Transverse colon (tissue), 4 donors: ENCODE measurements at places on chromosomes 6 and 20. TPM values are rescaled to one million over a fixed set of nuclear protein-coding genes. Genes with fewer than 3 reads are reported as not detected.

DNA sequence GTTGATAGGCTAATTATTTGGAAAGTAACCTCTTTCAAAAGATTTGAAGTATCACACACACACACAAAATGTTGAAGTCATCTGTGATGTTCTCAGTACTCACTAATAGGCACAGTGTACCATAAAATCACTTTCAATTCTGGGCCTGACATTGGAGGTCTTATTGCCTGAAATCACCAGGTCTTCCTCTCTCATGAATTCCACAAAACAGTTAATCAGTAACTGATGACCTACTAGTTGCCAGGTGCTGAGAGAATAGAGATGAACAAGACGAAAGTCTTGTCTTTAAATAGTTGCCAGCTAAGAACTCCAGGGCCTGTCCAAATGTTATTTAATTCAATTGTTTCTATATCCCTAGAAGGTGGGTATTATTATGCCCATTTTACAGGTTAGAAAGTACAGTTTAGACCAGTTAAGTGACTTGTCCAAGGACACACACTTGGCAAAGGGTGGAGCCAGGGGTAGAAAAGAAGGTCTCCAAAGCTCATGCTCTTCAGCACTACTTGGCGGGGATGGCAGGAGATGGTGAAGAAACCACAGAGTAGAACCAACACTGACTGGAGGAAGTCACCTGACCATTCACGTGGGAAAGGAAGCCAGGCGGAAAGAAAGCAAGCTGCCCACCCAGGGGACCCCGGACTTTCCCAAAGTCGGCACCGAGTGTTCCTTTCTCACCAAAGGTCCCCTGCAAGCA is 116.4 kb downstream of the KIF6 start:
- H3K4me1 ChIP-seq, result no peaks in the 10 kb centered on the region
- no peak overlapping the region for H3K27ac ChIP-seq
- H3K4me3 ChIP-seq, result no peak overlapping the region
- no peak for DNase-seq
- no peaks in the 10 kb centered on the region for H3K36me3 ChIP-seq

BPI gene
- total RNA-seq, result not detected

DNA sequence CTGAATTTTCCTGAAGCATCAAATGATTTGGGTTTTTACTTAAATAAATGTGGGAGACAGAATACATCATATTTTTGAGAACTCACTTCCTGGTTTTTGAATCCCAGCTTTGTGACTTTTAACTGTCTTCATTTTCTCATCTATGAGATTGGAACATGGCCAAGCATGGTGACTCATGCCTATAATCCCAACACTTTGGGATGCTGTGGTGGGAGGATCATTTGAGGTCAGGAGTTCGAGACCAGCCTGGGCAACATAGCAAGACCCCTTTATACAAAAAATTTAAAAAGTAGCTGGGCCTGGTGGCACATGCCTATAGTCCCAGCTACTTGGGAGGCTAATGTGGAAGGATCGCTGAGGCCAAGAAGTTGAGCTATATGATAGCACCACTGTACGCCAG is 122.3 kb downstream of the QKI start:
- no peaks in the 10 kb centered on the region for H3K36me3 ChIP-seq
- no peak overlapping the region for H3K4me3 ChIP-seq
- H3K27ac ChIP-seq, result no peak overlapping the region
- no peaks in the 10 kb centered on the region for H3K27me3 ChIP-seq
- no peaks in the 10 kb centered on the region for H3K4me1 ChIP-seq
- no peak for DNase-seq

SCGN gene
- total RNA-seq, result 3.7 TPM

PRSS16 gene
- 34.5 TPM for total RNA-seq

PHACTR2 gene
- total RNA-seq, result 56.8 TPM

DNA sequence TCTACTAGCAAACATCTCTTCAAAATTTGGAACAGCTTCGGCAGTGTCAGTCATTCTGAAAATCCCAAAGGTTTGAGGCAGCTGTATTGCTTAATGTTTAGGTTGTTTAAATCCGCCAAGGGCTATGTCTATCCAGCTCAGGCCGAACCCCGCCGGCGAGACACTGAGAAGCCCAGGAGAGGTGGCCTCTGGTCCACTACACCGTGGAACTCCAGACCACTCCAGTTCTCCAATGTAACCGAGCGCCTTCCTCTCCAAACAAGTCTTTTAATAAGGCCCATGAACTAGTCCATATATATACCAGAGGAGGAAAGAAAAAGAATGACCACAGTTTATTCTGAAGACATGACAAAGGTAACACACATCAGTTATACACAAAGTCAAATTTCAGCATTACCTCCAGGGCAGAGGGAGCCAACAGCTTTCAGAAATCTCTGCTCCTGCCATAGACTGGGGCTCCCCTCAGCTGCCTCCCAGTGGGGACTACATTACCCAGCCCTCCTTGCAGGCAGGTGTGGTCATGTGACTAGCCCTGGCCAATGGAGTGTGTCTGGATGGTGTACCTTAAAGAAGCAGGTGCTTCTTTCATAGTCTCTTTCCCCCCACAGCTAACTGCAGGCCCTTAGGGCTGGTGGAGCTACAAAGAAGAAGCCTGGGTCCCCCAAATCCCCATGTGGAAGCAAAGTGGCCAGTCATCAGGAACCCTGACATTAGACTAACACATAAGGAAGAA is at the start of gene RAMACL:
TSS of gene RAMACL (minus strand) at position 255 of the 733 bp plus-strand sequence. CDS start at position 54, 201 bp downstream.
- no peaks in the 10 kb centered on the region for H3K36me3 ChIP-seq
- H3K27me3 ChIP-seq, result no peaks in the 10 kb centered on the region
- no peak within 1 kb of the TSS for H3K27ac ChIP-seq
- H3K4me3 ChIP-seq, result no peak within 1 kb of the TSS

ANKRD6 gene
- 2.7 TPM for total RNA-seq

- no peaks in the 10 kb centered on the region for H3K36me3 ChIP-seq
- no peaks in the 10 kb centered on the region for H3K4me1 ChIP-seq
- H3K27me3 ChIP-seq, result no peaks in the 10 kb centered on the region
- no peak overlapping the region for H3K4me3 ChIP-seq
Measured at GRCh38 chr20:1033751-1034414, 31.8 kb upstream of the RSPO4 start.

DNA sequence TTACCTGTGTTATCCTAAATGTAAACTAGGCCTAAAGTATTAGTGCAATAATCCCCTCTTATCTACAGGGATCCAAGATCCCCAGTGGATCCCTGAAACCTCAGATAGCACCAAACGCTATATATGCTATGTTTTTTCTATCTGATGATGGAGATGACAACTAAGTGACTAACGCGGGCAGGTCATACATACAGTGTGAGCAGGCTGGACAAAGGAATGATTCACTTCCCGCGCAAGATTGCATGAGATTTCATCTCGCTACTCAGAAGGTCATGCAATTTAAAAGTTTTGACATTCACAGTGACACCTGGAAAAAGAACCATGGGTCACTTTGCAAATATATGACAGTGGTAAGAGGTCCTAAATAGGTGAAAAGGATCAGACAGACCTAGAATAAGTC is 875.9 kb downstream of the HACE1 start:
- no peak for DNase-seq
- no peaks in the 10 kb centered on the region for H3K36me3 ChIP-seq
- H3K27ac ChIP-seq, result no peak overlapping the region
- H3K4me3 ChIP-seq, result no peak overlapping the region
- no peaks in the 10 kb centered on the region for H3K4me1 ChIP-seq
- no peaks in the 10 kb centered on the region for H3K27me3 ChIP-seq

GRCh38 chr6:34947561-34947960 is 58.5 kb downstream of the ANKS1A start:
- peaks cover under 1% of the 10 kb centered on the region for H3K4me1 ChIP-seq
- no peaks in the 10 kb centered on the region for H3K36me3 ChIP-seq
- H3K4me3 ChIP-seq, result no peak overlapping the region
- no peaks in the 10 kb centered on the region for H3K27me3 ChIP-seq

- no peak overlapping the region for H3K4me3 ChIP-seq
- no peak overlapping the region for H3K27ac ChIP-seq
- DNase-seq, result no peak
- no peaks in the 10 kb centered on the region for H3K4me1 ChIP-seq
- no peaks in the 10 kb centered on the region for H3K36me3 ChIP-seq
- H3K27me3 ChIP-seq, result no peaks in the 10 kb centered on the region
Measured at GRCh38 chr6:96157018-96157565, 141.3 kb downstream of the FUT9 start.

MTFR2 gene
- not detected for total RNA-seq

HCRTR2 gene
- total RNA-seq, result not detected

DNA sequence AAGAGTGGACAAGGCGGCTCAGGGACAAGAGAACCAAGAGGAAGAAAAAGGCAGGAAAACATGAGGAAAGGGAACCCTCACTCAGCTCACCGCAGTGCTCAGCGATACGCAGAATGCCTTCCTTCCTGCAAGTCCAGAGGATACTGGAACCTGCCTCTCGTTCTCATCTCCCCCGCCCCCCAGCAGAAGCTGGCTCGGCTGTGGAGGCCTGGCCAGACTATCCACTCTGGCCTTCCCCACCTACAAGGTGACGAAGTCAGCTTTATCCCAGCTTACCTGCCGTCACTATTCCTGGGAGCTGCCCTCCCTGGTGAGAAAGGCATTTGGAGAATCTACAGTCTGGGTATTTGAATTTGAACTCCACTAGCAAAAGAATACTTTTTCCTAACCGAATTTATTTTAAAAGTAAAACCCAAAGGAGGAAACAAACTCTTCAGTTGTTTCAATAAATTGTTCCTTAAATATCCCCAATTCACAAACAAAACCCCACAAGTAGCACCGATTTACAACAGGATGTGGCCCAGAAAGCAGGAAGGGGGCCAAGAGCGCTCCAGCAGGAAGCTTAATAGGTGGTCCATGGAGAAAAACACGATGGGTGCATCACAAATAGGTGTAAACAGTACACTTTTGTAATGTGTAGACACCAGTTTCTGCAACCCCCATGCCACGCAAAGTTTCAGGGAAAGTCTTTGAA is 2.1 kb upstream of the DIDO1 start:
- no peaks in the 10 kb centered on the region for H3K27me3 ChIP-seq
- peak overlapping the region; percentile 31 for H3K4me3 ChIP-seq
- H3K27ac ChIP-seq, result peak overlapping the region; percentile 91
- no peaks in the 10 kb centered on the region for H3K36me3 ChIP-seq
- DNase-seq, result peak; percentile 34
